ENCODE measurements at places on chromosomes 5 and 9.

GRCh38 chr9:24071716-24072115, 245.7 kb upstream of the ELAVL2 start:
- no peak for DNase-seq

DNA sequence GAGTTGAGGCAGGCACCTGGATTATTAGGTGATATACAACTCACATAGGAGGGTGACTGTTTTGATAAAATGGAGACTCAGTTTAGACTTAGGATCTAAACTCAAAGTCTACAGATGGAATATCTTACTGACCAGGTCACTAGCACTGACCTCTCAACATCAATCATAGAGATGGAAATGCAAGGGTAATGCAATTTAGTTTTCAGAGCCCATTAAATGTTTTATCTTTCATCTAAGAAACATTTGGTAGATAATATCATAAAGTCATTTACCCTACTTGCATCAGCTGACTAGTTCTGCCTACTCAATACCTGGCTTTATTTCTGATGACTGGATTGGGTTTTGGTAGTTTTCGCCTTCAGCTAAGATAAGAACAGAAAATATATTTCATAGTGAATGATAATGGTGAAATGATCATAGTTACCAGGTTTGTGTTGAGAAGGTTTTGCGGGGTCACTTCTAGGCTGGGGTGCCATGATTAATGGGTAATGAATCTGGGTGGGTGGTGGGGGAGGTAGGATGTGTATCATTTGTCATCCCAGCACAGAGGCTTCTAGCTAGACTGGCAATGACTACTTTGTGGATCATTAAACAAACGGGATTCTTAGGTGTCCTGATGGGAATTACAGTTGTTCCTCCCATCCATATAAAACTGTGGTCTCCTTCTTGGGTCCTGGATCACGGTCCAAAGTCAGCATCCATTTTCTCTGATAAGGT, 173.4 kb downstream of the PPP2R2B start:
- no peak for DNase-seq

DNA sequence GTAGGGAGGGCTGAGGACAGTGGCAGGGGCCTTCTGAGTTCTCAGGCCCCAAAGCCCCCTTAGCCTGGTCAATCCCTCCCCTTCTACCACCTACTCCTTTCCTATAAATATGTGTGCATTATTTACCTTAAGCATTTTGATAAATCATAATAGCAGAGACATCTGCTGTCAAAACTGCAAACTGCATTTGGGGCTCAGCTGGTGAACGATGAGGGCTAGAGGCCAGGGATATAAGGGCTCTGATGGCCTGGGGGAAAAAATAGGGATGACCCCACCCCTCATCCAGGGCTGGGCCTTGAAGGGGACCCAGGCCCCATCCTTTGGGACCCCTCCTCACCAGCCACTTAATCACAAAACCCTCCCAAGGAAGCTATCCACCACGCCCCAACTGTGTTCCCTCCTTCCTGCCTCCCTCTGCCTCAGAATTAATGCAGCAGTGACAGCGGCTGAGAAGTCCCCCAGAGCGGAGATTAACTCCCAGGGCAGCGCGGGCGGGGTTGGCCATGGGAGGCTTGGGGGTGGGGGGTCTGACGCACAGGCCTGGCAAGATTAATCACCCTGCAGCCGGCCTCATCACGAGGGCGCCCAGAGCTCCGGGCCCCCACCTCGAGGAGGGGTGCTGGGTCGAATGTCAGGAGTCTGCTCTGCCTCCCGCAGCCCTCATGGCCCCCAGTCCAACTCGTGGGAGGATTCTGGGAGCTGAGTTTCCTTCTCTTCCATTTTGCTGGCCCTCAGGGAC, 42.1 kb downstream of the CXXC5 start:
- no peak for DNase-seq

DNA sequence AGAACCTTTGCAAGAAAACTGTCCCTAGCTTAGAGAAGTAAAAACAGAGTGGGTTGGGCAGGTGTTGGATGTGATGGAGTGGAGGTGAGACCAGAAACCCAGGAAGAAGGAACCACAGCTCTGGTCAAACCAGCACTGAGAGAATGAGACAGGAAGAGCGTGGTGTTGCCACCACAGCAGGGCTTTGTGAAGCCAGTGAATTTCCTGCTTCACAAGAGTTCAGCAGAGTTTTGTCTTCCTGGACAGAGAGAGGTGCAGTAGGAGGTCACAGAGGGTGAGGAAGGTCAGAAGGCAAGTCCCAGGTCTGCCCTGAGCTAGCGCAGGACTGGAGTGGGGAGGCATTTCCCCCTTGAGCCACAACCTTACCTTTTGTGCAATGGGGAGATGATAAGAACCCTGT, 2306.2 kb upstream of the ACO1 start:
- DNase-seq: no peak

GRCh38 chr5:55222092-55222984, 4.8 kb downstream of the MCIDAS start:
- no peak for DNase-seq

DNA sequence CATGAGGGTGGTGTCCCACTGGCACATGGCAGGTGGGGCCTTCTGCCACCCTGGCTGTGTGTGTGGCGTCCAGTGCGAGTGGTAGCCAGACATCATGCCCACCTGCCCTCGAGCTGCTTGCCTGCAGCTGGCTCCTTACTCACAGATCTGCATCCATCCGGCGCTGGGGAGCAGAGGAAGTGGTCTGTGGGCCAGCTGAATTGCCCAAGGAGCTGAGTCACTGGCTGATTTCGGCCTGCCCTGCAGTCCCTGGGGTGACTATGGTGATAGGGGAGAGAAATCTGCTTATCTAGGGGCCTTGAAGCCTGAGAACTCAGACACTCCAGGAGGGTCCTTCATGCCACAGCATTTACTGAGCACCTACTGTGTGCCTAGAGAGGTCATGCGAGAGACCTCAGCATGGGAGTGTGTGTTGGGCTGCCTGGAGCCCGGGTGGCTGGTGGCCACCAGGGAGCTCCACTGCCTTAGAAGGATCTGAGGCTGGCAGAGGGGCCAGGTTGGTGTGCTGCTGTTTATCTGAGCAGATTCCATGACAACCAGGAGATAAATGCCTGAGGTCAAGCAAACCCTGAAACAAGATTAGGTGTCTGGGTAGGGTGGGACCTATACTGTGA, 57.1 kb downstream of the SLC22A5 start:
- DNase-seq: no peak

GRCh38 chr5:113118298-113118697, 141.7 kb downstream of the DCP2 start:
- no peak for DNase-seq

GRCh38 chr5:176429972-176430371, 13.6 kb upstream of the CLTB start:
- no peak for DNase-seq

DNA sequence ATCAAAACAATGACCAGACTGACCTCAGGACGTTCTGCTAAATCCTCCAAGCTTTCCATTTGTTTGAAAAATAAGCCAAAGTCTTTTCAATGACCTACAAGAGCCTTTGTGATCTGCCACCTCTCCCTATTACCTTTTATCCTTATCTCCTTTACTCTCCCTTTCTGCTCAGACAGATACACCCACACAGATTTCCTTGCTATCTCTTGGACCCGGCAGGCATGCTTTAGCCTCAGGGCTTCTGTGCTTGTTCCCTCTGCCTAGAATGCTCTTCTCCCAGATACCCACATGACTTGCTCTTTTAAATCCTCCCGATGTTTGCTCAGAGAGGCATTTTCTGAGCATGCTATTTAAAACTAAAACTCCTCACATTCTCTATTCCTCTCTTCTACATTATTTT, 8.9 kb upstream of the ELOVL7 start:
- DNase-seq: no peak

DNA sequence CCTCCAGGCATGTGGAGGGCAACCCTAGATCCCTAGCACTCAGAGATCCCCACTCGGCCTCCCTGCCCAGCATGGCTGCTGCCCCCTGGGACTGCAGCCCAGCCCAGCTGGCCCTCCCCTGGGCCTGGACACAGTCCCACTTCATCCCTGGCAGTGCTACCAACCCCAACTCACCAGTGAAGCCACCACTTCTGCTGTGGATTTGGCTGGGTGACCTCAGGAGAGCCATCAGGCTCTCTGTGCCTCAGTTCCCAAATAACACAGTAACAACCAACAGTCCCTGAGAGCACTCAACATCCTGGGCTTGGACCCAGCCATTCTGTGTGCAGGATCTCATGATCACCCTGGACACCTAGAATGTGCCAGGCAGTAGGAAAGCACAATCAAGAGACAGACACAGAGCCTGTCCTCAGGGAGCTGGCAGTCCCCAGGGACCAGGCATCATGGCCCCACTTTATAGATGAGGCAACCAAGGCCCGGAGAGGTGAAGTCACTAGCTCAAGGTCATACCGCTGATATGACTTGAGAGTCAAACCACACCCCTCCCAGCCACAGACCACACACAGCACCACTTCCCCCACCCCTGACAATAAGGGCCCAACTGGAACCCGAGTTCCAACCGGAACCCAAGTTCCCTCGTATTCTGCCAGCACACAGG, 4.7 kb upstream of the PSMB7 start:
- DNase-seq: no peak

GRCh38 chr5:65290677-65291076, 191.0 kb downstream of the ADAMTS6 start:
- no peak for DNase-seq

- no peak for DNase-seq
Observed at GRCh38 chr5:180235846-180236245, 26.8 kb upstream of the RASGEF1C start.

DNA sequence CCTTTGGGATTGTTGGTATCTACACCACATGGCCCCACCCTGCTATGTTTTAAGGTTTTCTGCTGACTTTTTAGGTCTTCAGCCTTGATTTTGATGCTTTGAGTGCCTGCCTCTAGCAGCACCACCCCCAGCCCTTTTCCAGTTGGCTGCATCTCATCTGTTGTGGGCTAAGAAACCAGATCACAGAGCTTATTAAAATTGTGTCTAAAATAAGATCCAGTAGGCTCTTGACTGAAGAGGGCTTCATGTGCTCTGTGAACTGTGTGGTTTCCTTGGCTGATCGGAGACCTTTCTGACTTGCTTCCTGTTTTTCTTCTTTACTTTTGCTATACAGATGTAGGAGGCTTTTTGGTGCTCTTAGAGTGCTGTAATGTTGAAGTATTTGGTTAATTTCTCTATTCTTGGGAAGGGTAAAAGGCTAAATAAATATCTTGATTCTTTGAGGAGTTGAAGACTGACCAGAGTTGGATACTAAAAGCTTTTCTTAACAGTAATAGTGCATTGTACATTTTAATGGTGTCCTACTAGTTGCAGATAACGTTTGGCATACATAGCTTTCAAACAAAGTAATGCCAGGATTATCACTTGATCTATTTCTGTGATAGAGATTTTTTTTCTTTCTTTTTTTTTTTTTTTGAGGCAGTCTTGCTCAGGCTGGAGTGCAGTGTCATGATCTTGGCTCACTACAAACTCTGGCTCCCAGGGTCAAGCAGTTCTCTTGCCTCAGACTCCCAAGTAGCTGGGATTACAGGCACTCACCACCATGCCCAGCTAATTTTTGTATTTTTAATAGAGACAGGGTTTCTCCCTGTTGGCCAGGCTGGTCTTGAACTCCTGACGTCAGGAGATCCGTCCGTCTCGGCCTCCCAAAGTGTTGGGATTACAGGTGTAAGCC, 4.5 kb downstream of the UBE2D2 start:
- DNase-seq: no peak

GRCh38 chr5:38615981-38616451, 59.6 kb upstream of the LIFR start:
- DNase-seq: peak; percentile 44

DNA sequence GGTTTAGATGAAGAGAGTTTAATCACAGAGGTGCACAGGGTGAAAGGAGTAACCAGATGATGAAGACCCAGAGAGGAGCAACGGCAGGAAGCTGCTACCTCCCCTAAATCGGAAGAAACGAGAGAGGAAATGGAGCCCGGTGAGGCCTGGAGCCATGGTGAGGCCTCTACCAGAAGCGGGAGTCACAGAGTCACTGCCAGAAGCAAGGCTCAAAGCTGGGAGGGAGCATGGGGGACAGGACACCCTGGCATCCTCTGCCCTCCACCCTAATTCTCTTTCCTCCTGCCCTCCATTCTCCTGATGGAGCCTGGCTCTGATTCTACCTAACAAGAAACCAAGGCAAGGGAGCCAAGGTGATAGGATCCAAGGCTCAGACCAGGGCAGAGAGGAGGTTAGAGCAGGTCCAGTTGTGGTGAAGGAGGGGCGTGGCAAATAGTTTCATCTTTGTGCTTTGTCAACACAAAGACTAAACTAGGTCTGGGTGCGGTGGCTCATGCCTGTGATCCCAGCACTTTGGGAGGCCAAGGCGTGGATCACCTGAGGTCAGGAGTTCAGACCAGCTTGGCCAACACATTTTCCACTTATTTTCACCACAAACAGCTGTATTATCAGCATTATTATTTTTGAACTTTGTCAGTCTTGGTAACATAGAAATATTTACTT, 134.4 kb upstream of the RAI14 start:
- no peak for DNase-seq

GRCh38 chr5:143217065-143217803, 186.3 kb downstream of the NR3C1 start:
- no peak for DNase-seq

DNA sequence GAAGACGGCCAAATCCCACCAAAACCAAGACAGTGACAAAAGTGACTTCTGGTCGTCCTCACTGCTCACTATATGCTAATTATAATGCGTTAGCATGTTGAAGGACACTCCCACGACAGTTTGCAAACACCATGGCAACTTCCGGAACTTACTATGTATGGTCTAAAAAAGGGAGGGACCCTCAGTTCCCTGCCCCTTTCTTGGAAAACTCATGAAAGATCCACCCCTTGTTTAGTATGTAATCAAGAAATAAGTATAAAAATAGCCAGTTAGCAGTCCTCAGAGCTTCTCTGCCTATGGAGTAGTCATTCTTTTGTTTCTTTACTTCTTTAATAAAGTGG, 9.5 kb downstream of the FCN2 start:
- peak; percentile 22 for DNase-seq

GRCh38 chr5:5951953-5952352, 426.4 kb downstream of the MED10 start:
- DNase-seq: no peak

GRCh38 chr5:89117124-89117644, 234.2 kb upstream of the MEF2C start:
- DNase-seq: no peak

GRCh38 chr5:36392818-36393217, 91.1 kb upstream of the RANBP3L start:
- no peak for DNase-seq
